ENCODE measurements at places on chromosomes 4 and X.
A peak's percentile ranks its signal among the peaks of the same experiment; 100 is the strongest.

DNA sequence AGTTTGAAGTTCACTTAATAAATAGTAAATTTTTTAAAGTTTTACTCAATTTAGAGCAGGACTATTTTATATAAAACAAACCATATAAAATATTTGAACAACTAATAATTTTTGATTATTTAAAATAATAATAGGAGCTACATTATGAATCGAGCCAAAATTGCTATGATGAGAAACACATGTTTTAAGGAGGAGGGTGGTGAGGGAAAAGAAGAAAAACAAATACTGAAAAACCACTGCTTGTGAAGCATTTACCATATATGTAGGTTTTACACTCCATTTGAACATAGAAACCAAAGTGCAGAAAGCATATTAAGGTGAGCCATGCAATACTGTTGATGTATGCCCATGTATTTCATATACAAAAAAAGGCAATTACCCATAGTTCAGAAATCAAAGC, 448.9 kb downstream of the FSTL5 start:
- DNase-seq = no peak

GRCh38 chrX:47632666-47633065, 2.9 kb upstream of the CFP start:
- no peak for DNase-seq

DNA sequence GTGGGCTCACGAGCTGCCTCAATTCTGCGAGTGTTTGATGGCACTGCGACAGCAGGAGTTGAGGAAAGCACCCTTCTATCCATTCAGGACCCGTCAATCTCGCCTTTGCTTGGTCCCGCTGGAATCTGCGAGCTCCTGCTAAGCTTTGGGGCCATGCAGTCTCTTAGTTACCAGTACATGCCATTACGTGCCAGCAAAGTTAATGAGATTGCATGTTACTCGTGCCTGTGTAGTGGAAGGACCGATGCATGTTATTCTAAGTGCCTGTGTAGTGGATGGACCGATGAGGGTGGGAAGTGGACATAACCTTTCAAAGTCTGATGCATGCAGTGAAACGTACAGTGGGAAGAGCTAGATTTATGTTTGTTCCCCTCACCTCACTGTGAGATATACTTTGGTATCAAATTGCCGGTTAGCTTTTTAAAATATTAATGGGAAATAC, 569 bp downstream of the RPS3A start:
- DNase-seq = no peak

DNA sequence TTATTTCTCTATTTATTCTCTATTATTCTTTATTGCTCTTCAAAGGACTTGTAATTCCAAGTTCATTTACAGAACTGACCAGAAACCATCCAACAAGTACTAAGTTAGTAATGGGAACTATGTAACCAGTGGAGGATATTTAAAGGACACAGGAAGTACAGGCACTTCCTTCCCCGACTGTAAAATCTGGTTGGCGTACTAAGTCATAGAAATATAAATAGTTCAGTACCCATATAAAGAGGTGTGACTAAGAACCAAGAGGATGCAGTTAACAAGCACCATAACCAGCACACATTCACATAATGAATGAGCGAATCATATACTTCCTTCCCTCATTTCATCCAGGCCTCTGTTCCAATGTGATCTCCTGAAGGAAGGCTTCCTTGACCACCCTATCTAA, 3.6 kb upstream of the EIF4E start:
- DNase-seq = no peak

DNA sequence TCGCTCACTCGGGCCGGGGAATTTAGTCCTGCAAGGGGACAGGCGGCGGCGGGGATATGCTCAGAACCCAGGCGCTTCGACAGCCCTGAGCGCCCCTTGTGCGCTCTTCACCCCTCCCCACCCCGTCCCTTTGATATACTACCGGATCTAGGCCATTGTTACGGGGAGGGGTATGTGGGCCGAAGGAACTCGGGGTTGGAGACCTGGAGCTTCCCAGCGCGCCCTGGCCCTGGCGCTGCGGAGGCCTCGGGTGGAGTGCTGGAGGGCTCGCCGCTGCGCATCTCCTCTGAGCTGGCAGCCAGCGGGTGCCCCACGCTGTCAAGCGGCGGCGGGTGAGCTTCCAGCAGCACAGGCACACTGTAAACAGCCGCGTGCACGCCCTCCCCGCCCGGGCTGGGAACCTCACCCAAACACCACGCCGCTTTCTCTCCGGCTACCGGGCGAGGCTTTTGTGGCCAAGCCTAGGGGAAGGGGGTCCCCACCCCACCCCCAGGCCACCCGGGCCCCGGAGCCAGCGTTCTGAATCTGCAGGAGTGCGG, 54.5 kb upstream of the BCOR start:
- no peak for DNase-seq

- peak; percentile 33 for DNase-seq
Observed at GRCh38 chr4:36237366-36238313, 6.7 kb downstream of the ARAP2 start.
